Epithelial cell of proximal tubule (primary cell): ENCODE measurements at places on chromosomes 13 and 19. TPM values are rescaled to one million over a fixed set of nuclear protein-coding genes. Genes with fewer than 3 reads are reported as not detected.
A peak's percentile ranks its signal among the peaks of the same experiment; 100 is the strongest.

DNA sequence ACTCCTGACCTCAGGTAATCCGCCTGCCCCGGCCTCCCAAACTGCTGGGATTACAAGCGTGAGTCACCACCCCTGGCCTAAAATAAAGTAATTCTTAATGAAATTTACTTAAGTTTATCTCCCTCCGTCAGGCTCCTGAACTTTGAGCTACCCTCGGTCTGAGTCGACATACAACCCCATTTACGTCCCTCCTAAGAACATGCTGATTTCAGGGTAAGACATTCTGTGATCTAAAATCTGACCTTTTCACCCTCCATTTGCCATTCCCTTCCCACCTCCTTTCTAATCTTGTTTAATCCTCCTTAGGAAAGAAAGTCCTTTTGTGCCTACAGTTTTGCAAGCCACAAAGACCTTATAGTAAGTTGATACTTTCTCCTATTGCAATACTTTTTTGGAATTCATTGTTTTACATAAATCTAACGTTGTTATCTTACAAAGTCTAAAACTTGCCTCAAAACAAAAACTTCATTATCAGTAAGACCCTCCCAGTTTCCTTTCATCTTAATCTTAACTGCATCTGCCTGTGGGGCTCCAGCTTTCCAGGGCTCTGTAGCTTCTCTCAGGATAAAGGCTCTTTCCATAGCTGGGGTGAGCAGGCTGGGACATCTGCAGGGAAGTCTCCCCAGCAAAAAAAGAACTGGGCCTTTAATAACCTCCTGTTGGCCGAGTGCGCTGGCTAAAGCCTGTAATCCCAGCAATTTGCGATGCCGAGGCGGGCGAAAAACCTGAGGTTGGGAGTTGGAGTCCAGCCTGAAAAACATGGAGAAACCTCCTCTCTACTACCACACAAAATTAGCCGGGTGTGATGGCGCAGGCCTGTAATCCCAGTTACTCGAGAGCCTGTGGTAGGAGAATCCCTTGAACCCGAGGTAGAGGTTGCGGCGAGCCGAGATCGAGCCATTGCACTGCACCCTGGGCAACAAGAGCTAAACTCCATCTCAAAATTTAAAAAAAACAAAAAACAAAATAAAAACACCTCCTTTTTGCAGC lies 143.1 kb downstream of the ZNF737 start:
- DNase-seq: no peak

DNA sequence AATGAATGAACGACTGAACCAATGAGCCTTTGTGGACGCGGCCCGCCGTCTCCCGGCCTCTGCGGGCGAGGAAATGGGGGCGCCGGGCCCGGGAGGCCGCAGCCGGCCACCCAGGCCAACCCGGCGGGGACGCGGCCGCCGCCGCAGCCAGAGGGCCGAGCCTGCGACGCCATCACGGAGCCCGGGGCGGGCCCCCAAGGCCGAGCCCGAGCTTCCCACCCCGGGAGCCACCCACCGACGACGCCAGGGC lies 216 bp downstream of the SUGP2 start:
- DNase-seq: no peak

- DNase-seq: no peak
Measured at GRCh38 chr13:51601601-51602565, 17.6 kb downstream of the WDFY2 start.

DNA sequence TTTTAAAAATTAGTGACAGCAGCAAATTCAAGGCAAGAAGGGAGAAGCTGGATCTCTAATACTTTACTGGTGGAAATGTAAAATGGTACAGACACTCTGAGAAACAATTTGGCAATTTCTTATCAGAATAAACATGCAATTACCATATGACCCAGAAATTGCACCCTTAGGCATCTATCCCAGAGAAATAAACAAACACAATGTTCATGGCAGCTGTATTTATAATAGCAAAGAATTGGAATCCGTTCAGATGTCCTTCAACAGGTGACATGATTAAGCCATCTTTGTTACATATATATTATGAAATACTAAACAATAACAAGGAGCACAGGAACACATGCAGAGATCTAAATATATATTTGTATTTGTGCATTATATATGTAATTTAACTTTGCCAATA lies 756.5 kb downstream of the SLITRK1 start:
- no peak for DNase-seq

GRCh38 chr19:47464675-47465419 lies 6.8 kb downstream of the SLC8A2 start:
- DNase-seq: no peak

DNA sequence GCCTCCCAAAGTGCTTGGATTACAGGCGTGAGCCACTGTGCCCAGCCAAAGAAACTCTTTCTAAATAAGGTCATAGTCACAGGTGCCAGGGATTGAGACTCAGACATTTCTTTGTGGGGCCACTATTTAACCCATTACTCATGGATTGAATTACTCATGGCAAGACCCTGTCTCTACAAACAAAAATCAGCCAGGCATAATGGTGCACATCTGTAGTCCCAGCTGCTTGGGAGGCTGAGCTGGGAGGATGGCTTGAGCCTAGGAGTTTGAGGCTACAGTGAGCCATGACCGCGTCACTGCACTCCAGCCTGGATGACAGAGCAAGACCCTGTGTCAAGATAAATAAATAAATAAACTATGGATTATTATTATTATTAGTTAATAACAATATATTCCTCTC lies 3.6 kb upstream of the KLF2 start:
- no peak for DNase-seq

DNA sequence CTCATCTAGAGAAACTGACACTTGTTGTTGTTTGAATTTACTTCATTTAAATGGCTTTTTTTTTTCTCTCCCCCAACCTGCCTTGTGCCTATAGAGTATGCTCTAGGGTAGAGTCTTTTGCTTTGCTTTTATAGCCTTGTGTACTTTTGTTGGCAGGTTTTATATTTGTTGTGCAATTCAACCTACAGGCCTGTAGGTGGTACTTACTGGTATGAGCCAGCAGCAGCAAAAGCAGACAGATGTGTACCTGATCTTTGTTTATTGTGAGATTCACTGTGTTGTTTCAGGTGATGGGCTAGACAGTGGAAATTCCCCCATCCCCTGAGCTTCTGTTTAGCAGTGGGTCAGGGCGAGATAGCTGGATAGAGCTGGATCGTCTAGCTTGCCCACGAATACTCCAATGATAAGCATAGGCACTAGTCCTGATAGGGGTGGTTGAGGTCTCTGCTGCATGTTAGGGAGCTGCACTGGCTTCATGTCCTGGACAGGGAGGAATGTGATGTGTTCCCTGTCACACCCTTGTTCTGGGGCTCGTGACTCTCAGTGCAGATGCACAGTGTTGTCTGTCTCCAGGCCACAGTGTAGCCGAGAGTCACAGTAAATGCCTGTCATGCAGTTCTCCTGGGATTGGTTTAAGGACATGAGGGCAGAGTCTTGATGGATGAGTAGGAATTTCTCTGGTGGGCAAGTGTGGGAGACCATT lies 21.3 kb downstream of the DNAJC3 start:
- no peak for DNase-seq

DNA sequence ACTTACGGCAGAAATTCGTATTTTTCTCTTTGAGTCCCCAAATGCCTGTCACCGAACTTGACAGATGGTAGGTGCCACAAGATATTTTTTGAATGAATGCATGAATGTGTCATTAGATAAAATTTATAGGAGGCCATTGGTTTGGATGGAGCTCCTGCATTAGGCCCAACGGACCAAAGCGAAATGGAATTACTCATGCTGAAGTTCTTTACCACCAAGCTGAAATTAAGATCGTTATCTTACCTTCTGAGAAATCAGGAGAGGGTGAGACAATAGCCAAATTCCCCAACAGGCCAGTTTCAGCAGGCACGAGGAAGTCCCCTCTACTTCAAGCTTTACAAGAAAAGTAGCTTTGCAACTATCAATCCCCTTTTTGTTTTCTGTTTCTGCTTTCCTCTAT lies 452.5 kb upstream of the ARGLU1 start:
- DNase-seq: no peak

- DNase-seq: no peak
Measured at GRCh38 chr19:33690378-33691029, 68.8 kb downstream of the CHST8 start.

- no peak for DNase-seq
Measured at GRCh38 chr13:54628383-54628782, 1599.8 kb downstream of the OLFM4 start.

- no peak for DNase-seq
Measured at GRCh38 chr13:45341799-45342500, 967 bp upstream of the TPT1 start.

GRCh38 chr19:7312816-7313215 lies 18.6 kb upstream of the INSR start:
- no peak for DNase-seq

DNA sequence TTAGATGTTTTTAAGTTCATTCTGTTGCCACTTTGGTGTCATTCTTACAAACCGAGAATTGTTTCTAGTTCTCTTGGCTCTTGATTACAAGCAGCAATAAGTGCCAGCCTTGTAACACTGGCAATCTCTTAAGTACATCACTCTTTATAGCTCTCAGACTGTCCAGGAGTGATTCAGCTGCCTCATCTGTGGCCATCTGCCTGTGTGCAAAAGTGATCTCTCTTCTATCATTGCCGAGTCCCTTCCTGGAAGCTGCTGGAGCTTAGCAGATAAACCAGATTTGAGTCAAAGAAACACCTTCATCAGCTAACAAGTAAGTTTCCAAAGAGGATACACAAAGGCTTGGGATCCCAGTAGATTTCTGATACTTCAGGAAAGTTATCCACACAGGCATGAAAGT lies 23.2 kb downstream of the STOML3 start:
- no peak for DNase-seq

- DNase-seq: no peak
Measured at GRCh38 chr19:2926341-2927031, 18.3 kb downstream of the ZNF77 start.

GRCh38 chr13:87666831-87667230 lies 4.3 kb upstream of the SLITRK5 start:
- no peak for DNase-seq

- peak; percentile 70 for DNase-seq
Measured at GRCh38 chr13:40639221-40639681, 27.2 kb downstream of the FOXO1 start.

- no peak for DNase-seq
Measured at GRCh38 chr19:11446652-11447301, 11.3 kb downstream of the PRKCSH start.

GRCh38 chr19:2055931-2056836 lies 5.1 kb upstream of the MKNK2 start:
- DNase-seq: no peak

- DNase-seq: no peak
Measured at GRCh38 chr19:45117167-45117594, 24.2 kb downstream of the PPP1R37 start.

- no peak for DNase-seq
Measured at GRCh38 chr19:3478409-3479176, 1.7 kb downstream of the SMIM24 start.

DNA sequence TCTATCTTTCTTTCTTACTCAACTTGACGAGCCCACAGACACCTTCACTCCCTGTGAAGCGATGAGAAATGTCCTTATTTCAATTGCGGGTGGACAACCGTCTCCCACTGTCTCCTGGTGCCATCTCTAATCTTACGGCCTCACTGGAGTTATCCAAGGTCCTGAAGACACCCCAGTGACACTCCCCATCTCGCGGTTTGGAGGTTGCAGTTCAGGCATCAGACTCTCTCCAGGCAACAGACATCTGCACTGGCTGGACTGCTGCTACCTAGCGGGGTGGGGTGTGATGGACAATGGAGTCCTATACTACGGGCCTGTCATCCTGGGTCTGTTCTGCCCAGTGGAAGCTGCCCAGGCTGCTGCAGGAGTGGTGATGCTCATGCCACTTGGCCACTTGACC lies 18.3 kb upstream of the IRS2 start:
- no peak for DNase-seq

GRCh38 chr19:21593008-21593481 lies 87.6 kb downstream of the ZNF429 start:
- no peak for DNase-seq

DNA sequence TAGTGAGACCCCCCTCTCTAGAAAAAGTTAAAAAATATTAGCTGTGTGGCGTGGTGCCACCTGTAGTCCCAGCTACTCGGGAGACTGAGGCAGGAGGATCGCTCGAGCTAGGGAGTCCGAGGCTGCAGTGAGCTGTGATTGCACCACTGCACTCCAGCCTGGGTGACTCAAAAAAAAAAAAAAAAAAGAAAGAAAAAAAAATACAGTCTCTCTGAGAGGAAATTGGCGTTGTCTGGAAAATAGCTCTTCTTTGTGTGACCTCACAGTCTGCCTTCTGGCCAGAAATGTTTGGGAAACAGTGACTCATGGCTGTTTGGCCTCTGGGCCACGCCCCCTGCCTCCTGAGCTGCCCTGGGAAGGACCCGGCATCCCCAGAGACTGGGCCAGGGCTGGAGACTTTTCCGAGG lies 10.7 kb downstream of the MARCHF2 start:
- peak; percentile 81 for DNase-seq

GRCh38 chr19:10864538-10864899 lies 6.8 kb upstream of the CARM1 start:
- DNase-seq: no peak

DNA sequence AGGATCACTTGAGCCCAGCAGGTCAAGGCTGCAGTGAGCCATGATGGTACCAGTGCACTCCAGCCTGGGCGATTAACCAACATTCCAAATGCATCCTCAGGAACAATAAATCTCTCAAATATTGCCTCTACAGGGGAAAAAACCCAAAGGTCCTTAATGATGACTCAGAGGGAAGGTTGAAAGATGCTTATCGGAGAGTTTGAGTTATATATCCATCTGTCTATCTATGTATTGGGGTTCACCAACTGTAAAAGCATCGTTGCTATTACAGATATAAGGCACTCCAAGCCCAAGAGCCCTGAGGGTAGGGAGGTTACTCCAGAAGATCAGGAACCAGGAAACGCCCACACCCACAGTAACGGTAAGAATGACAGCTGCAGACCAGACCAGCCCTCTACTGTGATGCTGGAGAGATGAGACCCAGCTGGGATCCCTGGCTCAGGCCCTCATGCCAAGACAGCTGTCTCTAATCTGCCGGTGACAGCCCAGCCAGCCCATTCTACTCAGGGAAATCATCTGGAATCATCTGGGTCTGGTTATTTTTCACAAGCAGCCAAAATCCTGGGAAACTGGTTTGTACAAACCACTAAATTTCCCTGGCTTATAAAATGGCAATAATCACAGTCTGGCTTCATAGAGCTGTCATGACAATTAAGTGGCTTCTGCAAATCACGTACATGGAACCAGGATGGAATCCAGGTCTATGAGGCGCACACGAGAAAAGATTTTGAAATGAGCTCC lies 23.8 kb downstream of the TEX101 start:
- DNase-seq: no peak

Gene ZNF470
- total RNA-seq: 1.2 and 3.1 TPM in 2 replicates

Gene CRTC1
- total RNA-seq: 1.3 and 3.0 TPM in 2 replicates

Gene ZNF414
- 10.4 and 12.4 TPM in 2 replicates for total RNA-seq

Gene RPL36
- 808 and 1,224 TPM in 2 replicates for total RNA-seq

Gene LILRA6
- not detected in 2 replicates for total RNA-seq

Gene S1PR2
- total RNA-seq: 2.5 and 3.0 TPM in 2 replicates

Gene C1QTNF9
- not detected in 2 replicates for total RNA-seq

Gene RUVBL2
- total RNA-seq: 212 and 389 TPM in 2 replicates

Gene ETHE1
- 55.9 and 76.0 TPM in 2 replicates for total RNA-seq
